Colonic mucosa (tissue), 4 donors: ENCODE measurements at places on chromosomes 4 and X. TPM values are rescaled to one million over a fixed set of nuclear protein-coding genes. Genes with fewer than 3 reads are reported as not detected.

DNA sequence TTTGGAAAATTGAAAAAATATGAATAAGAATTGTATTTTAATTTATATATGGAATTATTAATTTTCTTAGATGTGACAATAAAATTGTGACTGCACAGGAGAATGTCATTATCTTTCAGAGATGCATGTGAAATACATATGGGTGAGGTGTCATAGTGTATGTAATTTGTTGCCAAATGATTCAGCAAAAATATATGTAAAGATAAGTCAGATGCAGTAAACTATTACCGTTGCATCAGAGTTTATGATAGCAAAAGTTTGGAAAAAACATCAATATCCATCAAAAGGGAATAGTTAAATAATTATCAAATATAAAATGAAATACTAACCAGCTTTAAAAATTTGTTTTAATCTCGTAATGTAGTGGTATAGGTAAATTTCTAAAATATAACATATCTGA, 10.4 kb upstream of the SLC7A11 start:
- no peak overlapping the region for H3K4me3 ChIP-seq
- no peak for DNase-seq
- H3K27me3 ChIP-seq: no peaks in the 10 kb centered on the region
- H3K4me1 ChIP-seq: no peaks in the 10 kb centered on the region
- no peaks in the 10 kb centered on the region for H3K36me3 ChIP-seq

DNA sequence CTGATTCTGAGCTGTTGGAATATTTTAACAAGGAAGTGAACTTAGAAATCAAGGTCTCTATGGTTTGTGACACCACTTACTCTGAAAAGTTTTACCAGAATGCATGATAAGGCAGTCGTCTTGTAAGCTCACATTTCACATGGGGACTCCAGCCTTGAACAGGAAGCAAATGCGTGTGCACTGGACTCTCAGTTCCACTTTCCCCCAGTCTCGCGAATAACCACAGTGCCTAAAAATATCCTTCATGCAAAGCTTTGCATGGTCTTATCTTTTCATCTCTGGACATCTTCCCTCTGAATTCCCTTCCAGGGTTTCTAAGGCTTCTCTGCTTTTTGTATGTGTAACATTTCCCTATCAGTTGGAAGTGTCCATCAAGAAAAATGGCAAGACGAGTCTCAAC, 581.8 kb downstream of the NLGN4X start:
- no peak for DNase-seq
- no peak overlapping the region for H3K4me3 ChIP-seq
- H3K27ac ChIP-seq: no peak overlapping the region
- H3K36me3 ChIP-seq: no peaks in the 10 kb centered on the region
- H3K27me3 ChIP-seq: no peaks in the 10 kb centered on the region

- H3K27me3 ChIP-seq: no peaks in the 10 kb centered on the region
- no peaks in the 10 kb centered on the region for H3K36me3 ChIP-seq
- no peaks in the 10 kb centered on the region for H3K4me1 ChIP-seq
- no peak overlapping the region for H3K27ac ChIP-seq
Observed at GRCh38 chr4:65007841-65008439, 598.7 kb upstream of the TECRL start.

DNA sequence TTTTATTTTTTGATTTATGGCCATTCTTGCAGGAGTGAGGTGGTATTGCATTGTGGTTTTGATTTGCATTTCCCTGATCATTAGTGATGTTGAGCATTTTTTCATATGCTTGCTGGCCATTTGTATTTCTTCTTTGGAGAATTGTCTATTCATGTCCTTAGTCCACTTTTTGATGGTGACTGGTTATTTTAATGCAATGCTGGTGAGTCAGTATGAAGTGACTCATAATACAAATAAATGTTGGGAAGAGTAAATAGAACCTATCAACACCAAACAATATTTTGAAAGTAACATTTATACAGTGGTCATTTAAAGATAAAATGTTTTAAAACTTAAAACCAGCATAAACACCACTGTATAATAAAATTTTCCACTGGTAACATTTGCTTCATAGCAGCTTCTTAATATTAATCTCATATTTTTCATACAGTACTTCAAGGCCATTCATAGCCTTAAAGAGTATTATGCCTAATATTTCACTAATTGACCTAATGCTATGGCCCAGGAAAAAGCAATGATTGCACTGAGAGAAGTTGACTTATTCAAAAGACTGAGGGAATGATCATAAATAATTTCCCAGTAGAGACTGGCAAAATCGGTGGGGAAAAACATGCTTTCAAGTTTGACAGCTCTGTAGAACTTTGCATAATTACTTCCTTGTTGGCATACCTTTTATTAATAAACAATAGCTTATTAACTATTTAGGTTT, 33.9 kb downstream of the CASK start:
- no peak overlapping the region for H3K4me3 ChIP-seq
- DNase-seq: no peak

GRCh38 chr4:115834441-115834840, 721.0 kb upstream of the NDST4 start:
- no peak overlapping the region for H3K27ac ChIP-seq
- no peaks in the 10 kb centered on the region for H3K36me3 ChIP-seq
- peak; percentile 28 for DNase-seq
- H3K4me1 ChIP-seq: no peaks in the 10 kb centered on the region
- no peaks in the 10 kb centered on the region for H3K27me3 ChIP-seq

RRH gene
- total RNA-seq: 0.57 TPM

GRCh38 chr4:107578321-107578720, 141.7 kb downstream of the PAPSS1 start:
- H3K36me3 ChIP-seq: no peaks in the 10 kb centered on the region
- no peak overlapping the region for H3K27ac ChIP-seq
- H3K4me1 ChIP-seq: no peaks in the 10 kb centered on the region
- no peaks in the 10 kb centered on the region for H3K27me3 ChIP-seq

GRCh38 chr4:85496126-85496849, 21.3 kb downstream of the ARHGAP24 start:
- no peak overlapping the region for H3K27ac ChIP-seq
- H3K36me3 ChIP-seq: no peaks in the 10 kb centered on the region
- H3K4me1 ChIP-seq: no peaks in the 10 kb centered on the region
- DNase-seq: no peak
- no peaks in the 10 kb centered on the region for H3K27me3 ChIP-seq
